ENCODE measurements at places on chromosomes 16 and 17. TPM values are rescaled to one million over a fixed set of nuclear protein-coding genes. Genes with fewer than 3 reads are reported as not detected.
A peak's percentile ranks its signal among the peaks of the same experiment; 100 is the strongest.

IQCK gene
- 9.7 TPM for polyA plus RNA-seq

DNA sequence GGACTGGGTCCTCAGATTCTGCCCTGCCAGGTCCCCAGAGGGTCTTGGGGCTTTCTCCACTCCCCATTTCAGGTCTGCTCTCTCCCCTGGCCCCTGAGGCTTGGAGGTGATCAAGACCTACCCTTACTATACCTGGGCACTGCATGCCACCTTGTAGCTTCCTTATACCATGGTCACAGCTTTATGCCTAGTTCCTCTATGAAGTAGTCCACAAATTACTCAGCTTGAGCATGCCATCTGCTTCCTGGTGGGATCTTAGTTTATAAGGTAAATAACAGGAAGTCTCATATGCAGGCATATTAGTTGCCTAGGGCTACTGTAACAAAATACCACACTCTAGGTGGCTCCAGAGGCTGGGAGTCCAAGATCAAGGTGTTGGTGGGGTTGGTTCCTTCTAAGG is 11.0 kb upstream of the PMFBP1 start:
- no peak for DNase-seq

MPO gene
- polyA plus RNA-seq = not detected

CCDC137 gene
- polyA plus RNA-seq = 22.0 TPM

DPEP1 gene
- polyA plus RNA-seq = not detected

DNA sequence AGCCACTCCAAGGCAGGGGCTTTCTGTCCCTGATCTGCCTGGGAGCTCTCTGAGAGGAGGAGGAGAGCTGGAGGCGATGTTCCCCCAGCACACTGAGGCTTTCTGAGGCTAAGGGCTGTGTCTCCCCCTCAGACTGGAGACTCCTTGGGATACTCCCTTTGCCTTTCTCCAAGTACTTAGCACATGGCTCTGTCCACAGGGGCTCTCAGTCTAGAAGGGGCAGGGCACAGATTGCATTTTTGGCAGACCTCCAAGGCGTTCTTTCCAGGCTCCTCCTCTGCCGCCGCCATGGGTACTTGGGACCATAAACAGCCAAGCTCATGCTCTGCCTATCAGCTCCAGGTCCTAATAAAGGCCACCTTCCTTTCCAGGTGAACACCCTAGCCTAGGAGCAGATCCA is 1.8 kb upstream of the GIP start:
- no peak for DNase-seq

FGF11 gene
- polyA plus RNA-seq = 0.22 TPM

DNA sequence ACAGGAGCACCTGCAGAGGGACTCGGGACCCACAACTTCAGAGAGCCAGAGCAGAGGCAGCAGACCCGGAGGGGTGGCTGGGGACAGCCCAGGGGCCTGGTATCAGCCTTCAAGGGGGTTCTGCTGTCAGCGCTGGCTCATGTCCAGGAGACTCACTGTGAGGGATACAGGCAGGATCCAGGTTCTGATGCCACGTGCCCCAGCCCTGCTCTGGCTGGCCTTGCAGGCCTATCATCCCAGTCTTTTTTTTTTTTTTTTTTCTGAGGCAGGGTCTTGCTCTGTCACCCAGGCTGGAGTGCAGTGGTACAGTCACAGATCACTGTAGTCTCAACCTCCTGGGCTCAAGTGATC is 9.0 kb upstream of the MTSS2 start:
- peak; percentile 54 for DNase-seq

DNA sequence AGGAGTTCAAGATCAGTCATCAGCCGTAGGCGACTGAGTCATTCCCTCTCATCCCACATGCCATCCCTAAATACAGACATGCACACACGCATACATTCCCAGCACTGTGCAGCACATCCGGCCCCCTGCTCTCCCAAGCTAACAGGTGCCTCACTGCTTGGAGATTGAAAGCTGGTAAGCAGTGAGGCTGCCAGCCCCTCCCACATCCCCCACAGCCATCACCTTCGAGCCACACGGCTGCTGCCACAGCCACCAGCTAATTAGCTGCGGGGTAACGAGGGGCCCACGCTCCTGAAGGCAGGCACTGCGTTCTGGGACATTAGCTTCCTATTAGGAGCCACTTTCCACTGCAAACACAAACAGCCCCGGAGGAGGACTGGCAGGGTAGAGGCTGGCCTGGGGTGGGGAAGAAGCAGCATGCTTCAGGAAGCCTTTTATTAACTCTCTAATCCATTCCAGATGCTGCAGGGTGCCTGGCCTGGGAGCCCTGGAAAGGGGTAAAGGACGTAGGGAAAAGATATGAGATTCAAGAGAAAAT is 179.6 kb downstream of the CCT6B start:
- peak; percentile 73 for DNase-seq

DNA sequence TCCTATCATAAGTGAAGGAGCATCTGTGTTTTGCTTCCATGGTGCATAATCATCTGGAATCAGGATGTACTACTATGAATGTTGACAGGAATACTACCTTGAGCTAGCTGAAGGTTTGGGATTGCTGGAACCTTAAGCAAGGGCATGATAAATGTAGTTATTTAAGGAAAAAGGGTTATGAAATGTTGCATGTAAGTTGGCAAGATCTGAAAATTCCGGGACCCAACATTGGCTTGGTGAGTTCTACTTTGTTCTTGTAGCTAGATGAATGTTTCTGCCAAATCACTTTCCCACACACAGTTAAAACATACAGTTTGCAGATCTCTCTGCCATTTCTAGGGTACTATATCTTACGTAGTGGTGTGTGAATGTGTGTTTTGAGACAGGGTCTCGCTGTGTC is 13.6 kb downstream of the RHOT1 start:
- no peak for DNase-seq

HOXB1 gene
- not detected for polyA plus RNA-seq

NACA2 gene
- not detected for polyA plus RNA-seq

DNA sequence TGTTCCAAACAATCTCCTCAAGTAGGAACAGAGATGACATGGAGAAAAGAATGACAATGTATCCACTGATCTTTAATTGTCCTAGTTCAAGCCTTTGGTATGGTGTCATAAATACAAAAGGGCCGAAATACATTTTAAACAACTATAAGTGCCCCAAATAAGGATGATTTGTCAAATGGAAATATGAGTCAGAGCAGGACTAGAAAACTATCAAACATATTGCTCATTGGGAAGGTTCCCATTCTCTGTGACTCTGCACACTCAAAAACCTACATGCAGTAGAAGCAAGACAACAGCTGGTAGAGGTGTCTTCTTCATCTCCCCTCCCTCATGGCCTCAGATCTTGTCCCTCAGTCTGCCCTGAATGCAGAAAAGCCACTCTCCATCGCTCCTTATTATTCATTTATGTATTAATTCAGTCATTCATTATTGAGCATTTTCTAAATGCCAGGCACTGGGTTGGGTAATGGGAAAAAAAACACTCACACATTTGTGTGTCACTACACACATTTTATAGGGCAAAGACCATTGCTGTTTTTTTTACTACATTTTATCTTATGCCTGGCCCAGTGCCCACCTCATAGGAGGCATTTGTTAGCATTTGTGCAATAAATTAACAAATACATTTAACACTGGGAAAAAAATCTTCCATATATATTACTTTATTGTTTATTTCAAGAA is 10.1 kb downstream of the CA10 start:
- no peak for DNase-seq

All from GM23248 (cell line).